ENCODE measurements at places on chromosomes 13 and 19.

GRCh38 chr19:10271543-10272086 is 695 bp downstream of the ICAM1 start:
- DNase-seq, result peak; percentile 65

GRCh38 chr13:29707876-29708543 is 112.5 kb upstream of the SLC7A1 start:
- DNase-seq, result no peak

GRCh38 chr19:7292950-7293761 is 1.1 kb downstream of the INSR start:
- DNase-seq, result peak; percentile 30

GRCh38 chr19:14059652-14060155 is 2.2 kb downstream of the PALM3 start:
- DNase-seq, result no peak

- no peak for DNase-seq
Measured at GRCh38 chr19:6479836-6480398, 1.7 kb downstream of the DENND1C start.

- no peak for DNase-seq
Measured at GRCh38 chr13:42094516-42095040, 46.1 kb downstream of the DGKH start.

- no peak for DNase-seq
Measured at GRCh38 chr19:51799774-51800472, 5.0 kb downstream of the FPR3 start.

DNA sequence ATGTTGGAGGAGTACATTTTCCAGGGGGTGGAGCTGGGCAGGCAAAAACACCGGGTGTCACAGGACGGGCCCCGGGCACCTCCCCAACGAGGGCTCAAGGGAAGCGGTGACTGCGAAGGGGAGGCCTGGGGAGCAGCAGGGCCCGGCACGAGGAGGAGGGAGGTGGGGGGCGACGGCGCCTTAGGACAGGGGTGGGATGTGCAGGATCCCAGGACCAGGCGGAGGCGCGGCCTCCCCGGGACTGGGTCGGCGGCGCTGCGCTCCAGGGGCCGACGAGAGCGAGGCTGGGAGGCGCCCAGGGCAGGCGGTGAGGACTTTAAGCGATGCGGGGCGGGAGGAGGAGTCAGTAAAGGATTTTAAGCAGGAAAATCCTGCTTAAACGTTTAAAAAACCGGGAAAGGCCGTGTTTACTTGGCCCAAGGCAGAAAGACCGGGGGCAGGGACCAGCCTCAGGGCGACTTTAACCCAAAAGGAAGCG is 427 bp downstream of the ZNF160 start:
- DNase-seq, result no peak

- DNase-seq, result no peak
Measured at GRCh38 chr19:45507872-45508416, 665 bp downstream of the VASP start.

DNA sequence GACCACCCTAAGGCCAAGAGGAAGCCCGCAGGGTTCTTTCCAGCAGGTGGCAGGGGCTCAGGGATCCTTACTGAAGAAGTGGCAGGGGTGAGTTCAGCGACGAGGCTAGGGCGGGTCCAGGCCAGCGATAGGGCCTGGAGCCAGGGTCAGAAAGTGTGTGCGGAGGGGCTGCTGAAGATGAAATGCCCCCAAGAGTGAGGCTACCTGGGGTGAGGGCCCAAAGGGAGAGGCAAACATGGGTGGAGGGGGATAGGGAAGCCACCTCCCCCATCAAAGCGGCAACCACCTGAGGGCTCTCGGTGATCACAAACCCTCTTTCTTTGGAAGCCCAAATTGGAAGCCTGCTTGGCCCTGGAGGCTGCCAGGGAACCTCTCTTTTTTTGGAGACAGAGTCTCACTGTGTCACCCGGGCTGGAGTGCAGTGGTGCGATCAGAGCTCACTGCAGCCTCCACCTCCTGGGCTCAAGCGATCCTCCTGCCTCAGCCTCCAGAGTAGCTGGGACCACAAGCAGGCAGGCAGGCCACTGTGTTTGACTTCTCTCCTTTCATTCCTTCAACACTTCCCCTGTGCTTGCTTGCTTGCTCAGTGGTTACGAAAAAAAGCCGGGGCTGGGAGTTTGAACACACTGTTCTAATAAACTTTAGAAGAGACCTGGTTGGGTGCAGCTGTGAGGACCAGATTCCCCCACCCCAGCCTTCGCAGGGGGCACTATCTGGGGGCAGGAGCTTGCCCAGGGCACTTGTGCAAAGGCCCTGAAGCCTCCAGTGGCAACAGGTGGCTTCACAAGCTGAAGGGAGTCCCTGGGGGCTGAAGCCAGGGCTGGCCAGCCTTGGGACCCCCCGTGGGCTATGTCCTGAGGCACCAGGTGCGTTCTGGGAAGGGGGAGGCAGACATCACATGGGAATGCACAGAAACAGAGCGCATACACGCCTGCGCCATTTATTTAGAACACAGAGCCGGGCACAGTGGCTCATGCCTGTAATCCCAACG is 1.4 kb upstream of the ATP8B3 start:
- DNase-seq, result no peak

GRCh38 chr19:14333101-14333871 is 48.0 kb upstream of the ADGRE5 start:
- DNase-seq, result no peak

- DNase-seq, result no peak
Measured at GRCh38 chr19:18794692-18795091, 3.6 kb upstream of the COMP start.

GRCh38 chr19:7408251-7408650 is 59.5 kb downstream of the ARHGEF18 start:
- DNase-seq, result no peak

GRCh38 chr13:44191504-44192171 is 182.0 kb upstream of the SERP2 start:
- DNase-seq, result no peak

DNA sequence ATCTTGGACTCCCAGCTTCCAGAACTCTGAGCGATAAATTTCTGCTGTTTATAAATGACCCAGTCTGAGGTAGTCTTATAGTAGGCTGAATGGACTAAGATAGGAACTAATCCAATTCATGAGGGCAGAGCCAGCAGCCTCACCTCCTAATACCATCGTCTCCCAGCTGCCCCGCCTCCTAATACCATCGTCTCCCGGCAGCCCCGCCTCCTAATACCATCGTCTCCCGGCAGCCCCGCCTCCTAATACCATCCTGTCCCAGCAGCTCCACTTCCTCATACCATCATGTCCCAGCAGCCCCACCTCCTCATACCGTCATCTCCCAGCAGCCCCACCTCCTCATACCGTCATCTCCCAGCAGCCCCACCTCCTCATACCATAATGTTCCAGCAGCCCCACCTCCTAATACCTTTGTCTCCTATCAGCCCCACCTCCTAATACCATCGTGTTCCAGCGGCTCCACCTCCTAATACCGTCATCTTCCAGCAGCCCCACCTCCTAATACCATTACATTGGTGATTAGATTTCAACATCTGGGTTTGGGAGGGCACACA is 2.4 kb upstream of the ARGLU1 start:
- peak; percentile 30 for DNase-seq

Measured in activated B cell treated with CpG ODN at 0.5 μM for 24 hours (primary cell).